Posterior cingulate gyrus (tissue), 11 donors: ENCODE measurements at places on chromosomes 2 and 18.

DNA sequence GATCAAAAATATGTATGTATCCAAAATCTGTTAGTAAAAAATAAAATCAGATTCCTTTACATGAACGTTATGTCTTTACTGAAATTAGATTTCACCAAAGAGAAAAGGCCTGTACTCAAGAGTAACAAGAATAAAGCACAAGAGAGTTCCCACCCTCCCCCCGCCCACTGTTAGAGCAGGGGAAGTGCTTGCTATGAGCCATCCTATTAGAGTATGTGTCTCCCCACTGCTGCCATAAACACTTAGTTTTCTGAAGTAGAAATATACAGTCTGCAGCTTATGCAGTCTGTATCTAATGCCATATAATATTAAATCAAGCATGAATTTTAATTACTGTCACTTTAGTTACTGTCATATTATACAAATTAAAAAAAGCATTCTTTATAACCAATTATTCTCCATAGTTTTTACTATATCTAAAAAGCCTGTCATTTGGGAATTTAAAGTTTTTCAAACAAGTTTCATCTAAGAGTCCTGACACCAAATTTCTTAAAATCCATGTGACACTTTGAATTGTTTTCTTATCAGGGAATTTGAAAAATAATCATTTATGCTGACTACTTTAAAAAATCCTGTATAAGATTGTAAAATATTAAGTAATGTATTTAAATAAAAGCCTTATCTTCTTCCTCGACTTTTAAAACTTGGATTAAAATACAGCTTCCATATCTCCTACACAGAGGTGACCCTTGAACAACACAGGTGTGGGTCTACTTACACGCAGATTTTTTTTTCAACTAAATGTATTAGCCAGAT lies 51.8 kb upstream of the GPR75 start:
- no peak for DNase-seq

GRCh38 chr2:188524519-188525113 lies 232.9 kb downstream of the GULP1 start:
- DNase-seq, result no peak

GRCh38 chr18:11561293-11561692 lies 48.1 kb upstream of the SLC35G4 start:
- DNase-seq, result no peak

GRCh38 chr2:68734688-68735525 lies at the start of gene ARHGAP25:
Gene ARHGAP25, plus strand, starts transcription at chr2:68734811. Its CDS starts 389 bp downstream, at chr2:68735200.
- no peak for DNase-seq

DNA sequence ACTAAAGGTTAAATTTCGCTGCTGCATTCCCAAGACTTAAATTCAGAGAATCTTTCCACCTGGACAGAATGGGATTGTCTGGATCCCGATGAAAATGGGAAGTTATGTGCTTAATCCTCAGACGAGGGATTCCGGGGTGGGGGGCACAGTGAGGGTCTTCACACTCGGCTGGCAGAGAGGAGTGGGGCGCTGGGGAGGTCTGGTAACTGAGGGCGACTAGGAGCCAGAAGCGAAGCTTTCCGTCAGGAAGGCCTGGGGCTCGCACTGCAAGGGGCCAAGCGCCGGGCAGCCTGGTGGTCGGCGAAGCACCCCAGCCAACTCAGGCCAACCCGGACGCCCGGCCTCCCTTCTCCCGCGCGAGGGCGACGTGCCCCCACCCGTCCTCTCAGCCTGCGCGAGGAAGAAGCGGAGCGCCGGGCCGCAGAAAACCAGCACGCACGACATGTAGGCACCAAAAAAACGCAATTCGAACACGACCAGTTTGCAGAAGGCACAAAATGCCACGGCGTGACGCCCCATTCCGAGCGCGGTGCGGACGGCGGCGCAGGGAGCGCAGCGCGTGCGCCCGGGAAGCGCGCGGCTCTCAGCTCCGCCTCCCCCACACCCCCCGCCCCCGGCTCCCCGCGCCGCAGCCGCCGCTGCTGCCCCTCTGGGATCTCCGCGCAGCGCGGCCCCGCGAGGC lies 188.1 kb downstream of the ZEB2 start:
- no peak for DNase-seq

GRCh38 chr2:48587560-48587959 lies 30.1 kb upstream of the GTF2A1L start:
- no peak for DNase-seq

DNA sequence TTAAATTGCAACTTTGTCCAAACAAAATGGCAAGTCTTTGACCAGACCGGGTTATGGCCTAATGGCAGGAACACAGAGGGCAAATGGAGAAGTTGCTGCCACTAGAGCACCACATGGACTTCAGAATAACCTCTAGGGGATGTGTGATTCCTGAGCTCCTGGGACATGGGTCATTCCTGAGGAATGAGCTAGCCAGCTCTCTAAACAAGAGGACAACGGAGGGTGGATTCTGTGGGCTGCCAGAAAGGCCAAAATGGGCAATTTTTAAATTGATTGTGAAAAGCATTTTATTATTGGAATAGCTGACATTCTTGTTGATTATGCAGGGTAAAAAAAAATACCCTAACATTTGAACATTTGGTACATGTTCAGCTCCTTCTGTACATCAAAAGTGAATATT lies 109.8 kb upstream of the FZD5 start:
- DNase-seq, result no peak

DNA sequence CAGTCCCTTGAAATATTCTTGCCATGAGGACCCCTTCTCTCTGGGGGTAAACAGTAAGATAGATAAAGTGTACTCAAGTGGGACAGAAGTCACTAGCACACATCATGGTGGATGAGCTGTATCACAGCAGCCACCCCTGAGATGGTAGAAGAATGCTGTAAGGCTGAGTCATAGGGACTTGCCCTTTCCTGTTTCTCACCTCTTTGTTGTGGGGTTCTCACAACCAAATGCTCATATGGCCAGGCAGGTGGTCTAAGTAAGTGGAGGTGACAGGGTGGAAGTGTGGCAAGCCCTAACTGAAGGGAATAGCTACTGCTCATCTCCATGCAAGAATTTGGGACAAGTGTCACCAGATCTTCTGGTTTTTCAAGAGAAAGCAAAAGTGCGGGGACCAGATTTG lies 202.7 kb upstream of the SLC14A2 start:
- DNase-seq, result no peak

DNA sequence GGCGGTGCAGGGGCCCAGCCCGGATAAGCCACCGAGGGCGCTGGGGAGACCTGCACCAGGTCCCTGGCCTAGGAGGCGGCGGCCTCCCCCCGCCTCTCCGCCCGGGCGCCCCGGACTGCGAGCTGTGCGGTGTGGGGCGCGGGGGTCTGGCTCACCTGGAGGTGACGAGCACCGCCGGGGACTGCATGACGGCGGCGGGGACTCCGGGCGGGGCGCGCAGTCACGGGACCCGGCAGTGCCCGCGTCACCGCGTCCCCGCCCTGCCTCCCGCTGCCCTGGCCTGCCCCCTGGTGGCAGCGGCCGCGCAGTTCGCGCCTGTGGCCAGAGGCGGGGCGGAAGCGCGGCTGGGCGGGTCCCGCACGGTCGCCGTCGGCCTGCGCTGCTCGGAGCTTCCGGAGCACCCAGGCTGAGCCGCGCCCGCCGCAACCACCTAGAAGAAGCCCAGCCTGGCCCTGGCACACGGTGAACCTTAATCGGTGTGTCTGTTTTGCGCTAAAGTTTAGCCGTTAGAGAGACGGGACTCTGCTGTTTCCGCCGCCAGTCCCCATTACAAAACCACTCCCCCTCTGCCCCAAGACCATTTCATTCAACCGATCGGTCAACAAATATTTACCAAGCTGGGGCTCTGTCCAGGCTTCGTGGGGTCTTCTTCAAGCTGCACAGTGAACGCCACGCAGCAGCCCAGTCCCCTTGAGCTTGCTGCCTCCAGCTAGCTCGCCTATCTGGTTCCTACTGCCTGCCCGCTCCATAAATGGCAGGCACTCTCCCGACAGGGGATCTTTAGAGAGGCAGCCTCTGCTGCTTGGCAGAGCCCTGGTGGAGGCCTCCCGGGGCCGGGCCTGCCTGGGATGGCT lies at the start of gene HS1BP3:
Gene HS1BP3, minus strand, starts transcription at position 222 of the 854 bp plus-strand sequence. Its CDS starts 35 bp downstream, at position 187.
- DNase-seq, result peak; percentile 72

DNA sequence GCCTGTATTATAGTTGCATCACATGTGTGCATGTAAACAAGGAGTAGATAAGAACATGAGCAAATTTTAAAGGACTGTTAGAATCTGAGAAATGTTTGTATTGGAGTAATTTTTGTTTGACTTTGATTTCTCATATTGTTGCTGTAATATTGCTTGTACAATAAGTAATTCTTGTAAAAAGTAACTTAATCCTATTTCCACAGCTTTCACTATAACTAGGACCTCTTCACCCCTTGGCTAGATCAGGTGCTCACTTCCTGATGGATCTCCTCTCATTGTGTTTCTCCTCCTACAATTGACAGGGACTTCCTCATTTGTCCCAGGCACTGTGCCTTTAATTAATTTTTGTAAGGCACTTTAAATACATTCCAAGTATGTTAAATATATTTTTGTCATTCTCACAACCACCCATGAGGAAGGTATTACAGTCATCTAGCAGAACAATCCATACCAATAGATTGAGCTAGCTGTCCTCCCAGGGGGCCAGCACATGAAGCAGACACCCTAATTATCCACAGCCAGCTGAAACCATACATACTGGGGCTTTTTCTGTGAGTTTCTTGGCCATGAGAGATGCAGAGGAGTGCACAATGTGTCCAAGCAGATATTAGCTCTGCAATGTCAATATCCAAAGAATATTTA lies 359.5 kb upstream of the ACVR2A start:
- DNase-seq, result no peak

- DNase-seq, result no peak
Observed at GRCh38 chr2:240814946-240815760, 4.9 kb downstream of the KIF1A start.

GRCh38 chr18:63683152-63683551 lies 19.6 kb upstream of the SERPINB11 start:
- no peak for DNase-seq

DNA sequence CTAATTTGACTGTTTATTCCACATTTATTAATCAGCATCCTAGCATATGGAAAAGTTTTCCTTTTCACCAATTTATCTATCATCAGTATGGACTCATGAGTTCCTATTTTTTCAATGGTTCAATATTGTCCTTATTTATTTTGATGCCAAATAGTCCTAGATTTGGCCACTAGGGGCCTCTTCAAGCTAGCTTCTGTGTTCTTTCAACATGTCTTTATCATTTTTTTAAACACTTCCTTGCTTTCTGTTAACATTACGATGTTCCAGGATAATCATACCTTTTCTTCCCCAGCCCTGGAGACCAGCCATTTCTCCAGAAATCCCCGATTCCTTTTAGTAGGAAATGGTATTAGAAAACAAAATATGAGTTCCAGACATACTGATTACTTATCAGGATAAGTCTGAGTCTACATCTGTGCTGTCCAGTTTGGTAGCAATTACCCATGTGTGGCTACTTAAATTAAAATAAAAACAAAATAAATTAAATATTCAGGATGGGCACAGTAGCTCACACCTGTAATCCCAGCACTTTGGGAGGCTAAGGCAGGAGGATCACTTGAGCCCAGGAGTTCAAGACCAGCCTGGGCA lies 70.6 kb downstream of the RPE start:
- DNase-seq, result no peak

- no peak for DNase-seq
Observed at GRCh38 chr2:44237221-44237620, 38.1 kb upstream of the SLC3A1 start.

DNA sequence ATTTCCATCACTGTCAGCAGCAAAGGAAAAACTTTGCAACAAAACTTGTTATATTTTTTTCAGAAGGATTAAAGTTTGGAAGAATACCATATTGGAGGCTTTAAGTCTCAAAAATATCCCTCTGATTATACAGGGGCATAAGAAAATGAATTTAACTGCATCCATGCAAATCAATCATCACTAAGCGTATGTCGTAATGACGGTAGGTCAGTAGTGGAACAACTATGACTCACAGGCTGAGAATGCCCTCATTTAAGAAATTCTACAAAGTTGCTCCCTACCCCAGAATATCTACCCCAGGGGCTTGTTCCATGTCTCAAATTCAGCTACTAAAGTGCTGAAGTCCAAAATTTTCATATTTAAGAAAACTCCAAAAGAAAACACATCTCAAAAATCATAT lies 12.5 kb upstream of the NAB1 start:
- DNase-seq, result no peak

DNA sequence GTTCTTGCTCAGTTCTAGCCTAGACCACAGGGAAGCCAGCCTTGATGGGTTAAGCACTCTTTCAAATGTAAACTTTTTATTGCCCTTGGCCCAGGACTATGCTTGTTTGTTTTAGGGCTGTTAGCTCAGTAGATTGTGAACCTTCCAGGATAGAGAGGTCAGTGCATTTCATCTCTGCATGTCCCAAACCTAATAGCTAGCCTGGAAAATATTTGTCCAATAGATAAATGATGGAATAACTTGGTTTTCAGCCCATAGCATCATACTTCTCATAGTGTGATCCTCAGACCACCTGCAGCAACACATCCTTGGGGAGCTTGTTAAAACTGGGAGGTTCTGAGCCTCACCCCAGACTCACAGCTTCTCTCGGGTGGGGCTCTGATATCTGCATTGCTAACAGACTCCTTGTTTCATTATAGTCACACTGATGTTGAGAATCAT lies 59.8 kb downstream of the TRIB2 start:
- DNase-seq, result no peak

DNA sequence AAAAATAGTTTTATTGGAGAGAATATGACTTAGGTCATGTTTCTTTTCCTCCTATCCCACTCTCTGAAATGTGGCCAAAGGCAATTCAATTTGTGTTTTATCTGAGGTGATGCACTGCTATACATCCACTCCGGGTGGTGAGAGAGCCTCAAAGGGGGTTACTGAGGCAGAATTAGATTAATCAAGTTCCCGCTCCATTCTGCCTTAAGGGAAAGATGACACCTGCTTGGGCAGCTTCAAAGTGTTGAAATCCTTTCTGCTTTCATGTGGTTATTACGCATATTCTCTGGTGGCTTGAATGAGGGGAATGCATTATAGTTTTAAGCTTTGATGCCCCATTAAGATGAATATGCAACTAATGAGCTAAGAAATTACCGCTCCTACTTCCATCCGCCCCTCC lies 213.0 kb upstream of the TMEFF2 start:
- DNase-seq, result no peak

DNA sequence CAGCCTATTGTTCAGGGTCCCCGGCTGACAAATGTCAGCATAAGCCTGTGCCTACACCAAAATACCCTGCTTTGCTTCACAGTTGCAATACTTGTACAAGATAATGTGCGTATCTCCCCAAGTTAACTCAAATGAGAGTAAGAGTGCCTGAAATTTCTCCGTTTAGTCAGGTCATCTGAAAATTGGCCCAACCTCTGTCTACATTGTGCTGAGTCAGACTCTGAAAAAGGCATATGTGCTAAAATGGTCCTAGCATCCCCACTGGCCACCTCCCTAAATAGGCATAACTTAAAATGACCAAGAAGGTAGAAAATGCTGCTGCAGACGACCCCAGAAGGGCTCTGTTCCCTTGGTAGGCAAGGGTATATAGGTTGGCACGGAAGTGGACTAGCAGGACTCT lies 1653.8 kb upstream of the DDX18 start:
- DNase-seq, result no peak

- no peak for DNase-seq
Observed at GRCh38 chr2:601387-601698, 75.9 kb downstream of the TMEM18 start.
